Suprapubic skin (tissue), 4 donors: ENCODE measurements at places on chromosomes 3 and 15.

DNA sequence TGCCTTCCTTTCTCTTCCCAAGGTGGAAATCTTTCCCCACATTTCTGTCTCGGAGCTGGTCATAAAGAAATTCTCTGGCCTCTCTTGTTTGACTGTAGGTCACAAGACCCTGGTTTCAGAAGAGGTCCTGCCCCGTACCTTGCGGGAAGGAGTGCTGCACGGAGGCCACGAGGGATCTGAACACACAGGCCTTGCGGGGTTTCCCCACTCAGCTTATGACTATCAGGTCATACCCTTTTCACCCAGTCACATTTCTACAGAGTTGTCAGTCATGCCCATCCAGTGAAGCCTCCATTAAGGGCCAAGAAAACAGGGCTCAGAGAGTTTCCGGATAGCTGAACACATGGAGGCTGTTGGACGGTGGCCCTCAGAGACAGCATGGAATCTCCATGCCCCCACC is 54.7 kb upstream of the ATP13A3 start:
- no peak for DNase-seq

GRCh38 chr3:147420353-147421183 is 11.4 kb downstream of the ZIC1 start:
- DNase-seq = no peak

GRCh38 chr15:25469377-25469776 is 30.6 kb upstream of the UBE3A start:
- DNase-seq = no peak

GRCh38 chr3:152729906-152730305 is 105.0 kb upstream of the P2RY1 start:
- no peak for DNase-seq

DNA sequence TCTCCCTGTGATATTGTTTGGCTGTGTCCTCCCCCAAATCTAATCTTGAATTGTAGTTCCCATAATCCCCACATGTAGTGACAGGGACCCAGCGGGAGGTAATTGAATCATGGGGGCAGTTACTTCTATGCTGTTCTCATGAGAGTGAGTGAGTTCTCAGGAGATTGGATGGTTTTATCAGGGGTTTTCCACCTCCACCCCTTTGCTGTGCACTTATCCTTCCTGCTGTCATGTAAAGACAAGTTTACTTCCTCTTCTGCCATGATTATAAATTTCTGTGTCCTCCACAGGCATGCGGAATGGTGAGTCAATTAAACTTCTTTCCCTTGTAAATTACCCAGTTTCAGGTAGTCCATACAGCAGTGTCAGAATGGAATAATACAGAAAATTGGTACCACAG is 24.7 kb downstream of the TUSC7 start:
- no peak for DNase-seq

GRCh38 chr3:54550221-54550977 is 377.5 kb downstream of the LRTM1 start:
- DNase-seq = no peak

DNA sequence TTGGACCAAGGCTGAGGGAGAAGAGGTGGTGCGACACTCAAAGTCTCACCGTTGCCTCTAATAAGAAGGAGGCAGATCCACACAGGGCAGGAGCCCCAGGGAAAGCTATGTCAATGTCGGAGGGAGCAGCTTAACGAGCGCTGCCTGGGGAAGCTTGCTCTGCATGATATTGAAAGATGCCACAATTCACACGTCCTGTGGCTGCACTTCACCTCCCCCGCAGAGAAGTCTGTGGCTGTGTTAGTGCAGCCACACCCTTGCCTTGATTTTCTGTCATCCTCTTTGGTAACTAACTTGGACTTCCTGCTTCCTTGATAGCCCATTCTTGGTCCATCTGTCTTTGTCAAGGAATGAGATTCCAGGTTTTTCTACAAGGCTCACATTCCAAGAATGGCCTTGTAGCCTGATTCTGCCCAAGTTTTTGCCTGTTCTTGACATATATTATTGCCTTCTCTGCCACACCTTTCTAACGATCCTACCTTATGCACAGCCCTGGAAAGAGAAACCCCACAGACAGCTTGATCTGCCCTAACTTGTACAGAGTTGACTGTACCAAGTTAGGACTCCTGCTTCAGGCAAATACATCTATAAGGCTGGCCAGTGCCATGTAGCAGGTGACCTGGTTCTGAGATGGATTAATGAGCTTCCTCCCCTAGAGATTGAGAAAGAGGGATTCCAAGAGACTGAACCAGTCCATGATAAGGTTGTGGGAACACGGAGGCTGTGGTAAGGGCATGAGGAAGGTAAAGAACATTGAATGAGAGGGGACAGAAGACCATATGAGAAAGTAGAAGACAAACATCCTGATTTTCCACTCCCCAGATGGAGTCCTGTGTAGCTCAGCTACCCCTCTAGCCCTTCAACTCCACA is 153.0 kb upstream of the WNT5A start:
- DNase-seq = no peak

- DNase-seq = no peak
Observed at GRCh38 chr3:158443632-158444031, 127.4 kb upstream of the MLF1 start.

DNA sequence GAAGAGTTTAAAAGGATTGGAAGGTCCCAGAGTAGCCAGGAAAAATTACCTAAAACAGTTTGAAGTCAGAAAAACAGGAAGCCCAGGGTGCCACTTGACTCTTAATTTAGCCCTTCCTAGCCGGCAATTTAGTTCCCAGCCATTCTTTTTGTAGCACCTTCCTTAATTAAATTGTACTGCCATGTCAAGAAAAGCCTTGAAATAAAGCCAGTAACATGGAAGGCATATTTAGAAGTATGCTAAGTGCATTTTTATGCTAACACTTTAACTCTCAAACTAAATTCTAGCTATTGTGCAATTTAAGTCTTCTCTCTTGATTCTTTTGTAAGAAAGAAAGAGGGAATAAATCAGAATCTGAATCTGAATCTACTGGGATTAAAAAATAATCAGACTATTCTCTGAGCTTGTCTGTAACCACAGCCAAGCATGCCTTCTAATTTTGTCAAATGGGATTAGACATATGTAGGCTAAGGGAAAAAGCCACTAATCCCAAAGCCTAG is 43.2 kb downstream of the MAP3K13 start:
- DNase-seq = no peak

DNA sequence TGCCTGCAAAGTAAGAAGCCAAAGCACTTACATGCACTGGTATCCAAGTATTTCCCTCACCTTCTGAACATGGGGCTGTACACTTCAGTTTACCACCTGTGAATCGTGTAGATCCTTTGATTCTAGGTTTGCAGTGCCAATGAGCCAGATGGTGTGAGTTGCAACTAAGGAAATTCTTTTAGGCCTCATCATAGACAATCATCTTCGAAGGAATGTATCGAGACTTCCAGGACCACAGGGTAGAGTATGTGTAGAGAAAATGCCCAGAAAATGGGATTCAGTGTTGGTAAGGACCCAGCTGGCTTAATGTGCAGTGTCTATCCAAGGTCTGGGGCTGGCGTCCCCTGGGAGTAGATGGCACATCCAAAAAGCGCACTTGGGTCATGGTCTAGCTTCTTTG is 323.2 kb upstream of the TPM1 start:
- no peak for DNase-seq

- DNase-seq = no peak
Observed at GRCh38 chr3:87837076-87837475, 221.7 kb downstream of the CGGBP1 start.

DNA sequence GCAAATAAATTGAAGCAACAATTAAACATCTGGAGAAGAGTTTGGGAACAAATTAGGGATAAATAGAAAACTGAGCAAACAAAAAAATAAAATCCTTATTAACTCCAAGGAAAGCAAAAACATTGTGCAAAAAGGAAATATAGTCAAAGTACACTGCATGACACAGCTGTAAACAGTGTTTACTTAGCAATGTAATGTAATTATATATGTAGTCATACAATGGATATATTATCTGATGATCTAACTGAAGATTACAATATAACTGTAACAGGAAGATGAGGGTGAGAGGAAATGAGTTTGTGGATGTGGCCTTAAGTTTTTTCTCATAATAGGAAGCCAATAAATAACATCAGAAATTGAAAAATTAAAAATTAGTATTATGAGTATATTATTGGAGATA is 42.5 kb downstream of the SCN10A start:
- DNase-seq = no peak

GRCh38 chr3:99686469-99686868 is 48.1 kb downstream of the COL8A1 start:
- no peak for DNase-seq

DNA sequence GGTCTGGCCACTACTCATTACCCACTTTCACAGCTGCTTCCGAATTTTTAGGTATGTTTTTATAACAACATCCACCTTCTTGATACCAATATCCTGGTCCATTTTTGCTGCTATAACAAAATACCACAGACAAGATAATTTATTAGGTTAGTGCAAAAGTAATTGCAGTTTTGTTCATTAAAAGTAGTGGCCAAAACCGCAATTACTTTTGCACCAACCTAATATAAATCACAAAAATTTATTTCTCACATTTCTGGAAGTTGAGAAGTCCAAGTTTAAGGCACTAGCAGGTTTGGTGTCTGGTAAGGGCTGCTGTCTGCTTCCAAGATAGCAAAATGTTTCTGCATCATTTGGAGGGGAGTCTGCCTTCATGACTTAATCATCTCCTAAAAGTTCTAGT is 624.7 kb upstream of the ALCAM start:
- DNase-seq = no peak

DNA sequence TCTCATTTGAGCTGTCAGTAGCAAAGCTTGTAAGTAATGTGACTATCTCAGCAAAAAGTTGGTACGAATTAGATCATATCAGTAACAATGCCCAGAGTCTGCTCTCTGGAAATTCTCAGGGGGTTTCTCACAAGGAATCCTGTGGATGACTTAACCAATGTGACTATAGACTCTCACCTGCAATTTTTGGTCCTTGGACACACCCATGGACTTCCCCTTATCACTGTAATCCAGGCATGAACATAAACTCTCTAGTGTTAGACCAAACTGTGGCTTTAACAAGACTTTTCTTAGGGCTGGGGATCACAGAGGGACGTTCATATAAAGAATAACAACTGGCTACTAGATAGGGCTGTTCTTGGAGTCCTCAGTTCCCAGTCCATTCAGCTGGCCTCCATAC is 3.9 kb upstream of the ZNF80 start:
- DNase-seq = no peak

DNA sequence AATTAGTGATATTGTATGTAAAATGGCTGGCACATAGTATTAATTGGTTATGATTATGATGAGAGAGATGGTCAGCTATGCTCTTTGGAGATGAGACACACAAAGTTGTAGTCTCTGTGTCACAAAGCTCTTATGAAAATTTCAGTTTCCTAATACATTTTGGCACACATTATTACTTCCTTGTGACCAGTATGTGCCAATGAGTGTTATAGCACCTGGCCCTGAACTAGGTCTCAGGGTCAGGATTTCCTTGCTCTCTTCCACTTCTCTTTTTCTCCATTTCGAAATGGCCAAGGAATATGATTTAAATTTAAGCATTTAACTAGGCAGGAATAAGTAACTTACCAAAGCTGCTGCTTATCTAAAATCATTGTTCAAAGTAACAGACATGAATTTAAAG is 28.0 kb downstream of the TIPARP start:
- DNase-seq = no peak

GRCh38 chr15:39713846-39714245 is 68.8 kb downstream of the FSIP1 start:
- no peak for DNase-seq

GRCh38 chr3:124881976-124882697 is 5.0 kb downstream of the ITGB5 start:
- DNase-seq = no peak

- DNase-seq = no peak
Observed at GRCh38 chr3:172517859-172518466, 5.3 kb downstream of the TNFSF10 start.

GRCh38 chr3:193996221-193996620 is 139.7 kb upstream of the HES1 start:
- DNase-seq = no peak

GRCh38 chr15:25248583-25249235 is 190.1 kb downstream of the UBE3A start:
- DNase-seq = peak; percentile 69

DNA sequence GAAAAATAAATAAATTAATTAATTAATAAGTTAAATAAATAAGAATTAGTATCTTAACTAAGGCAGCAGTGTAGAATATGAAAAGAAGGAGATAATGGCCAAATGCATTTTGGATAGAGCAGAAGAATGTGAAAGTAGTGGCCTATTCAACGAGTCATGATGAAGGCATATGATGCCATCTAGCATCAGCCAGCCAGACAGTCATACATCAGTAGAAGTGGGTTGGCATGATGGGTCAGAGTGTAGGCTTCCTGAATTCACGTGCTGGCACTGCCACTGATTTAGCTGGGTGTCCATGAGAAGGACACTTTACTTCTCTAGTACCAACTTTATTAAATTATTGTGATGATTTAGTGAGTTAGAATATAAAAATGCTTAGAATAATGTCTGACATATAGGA is 256.1 kb upstream of the ARPP21 start:
- DNase-seq = no peak

GRCh38 chr15:80152180-80152895 is 461 bp upstream of the FAH start:
- peak; percentile 97 for DNase-seq

DNA sequence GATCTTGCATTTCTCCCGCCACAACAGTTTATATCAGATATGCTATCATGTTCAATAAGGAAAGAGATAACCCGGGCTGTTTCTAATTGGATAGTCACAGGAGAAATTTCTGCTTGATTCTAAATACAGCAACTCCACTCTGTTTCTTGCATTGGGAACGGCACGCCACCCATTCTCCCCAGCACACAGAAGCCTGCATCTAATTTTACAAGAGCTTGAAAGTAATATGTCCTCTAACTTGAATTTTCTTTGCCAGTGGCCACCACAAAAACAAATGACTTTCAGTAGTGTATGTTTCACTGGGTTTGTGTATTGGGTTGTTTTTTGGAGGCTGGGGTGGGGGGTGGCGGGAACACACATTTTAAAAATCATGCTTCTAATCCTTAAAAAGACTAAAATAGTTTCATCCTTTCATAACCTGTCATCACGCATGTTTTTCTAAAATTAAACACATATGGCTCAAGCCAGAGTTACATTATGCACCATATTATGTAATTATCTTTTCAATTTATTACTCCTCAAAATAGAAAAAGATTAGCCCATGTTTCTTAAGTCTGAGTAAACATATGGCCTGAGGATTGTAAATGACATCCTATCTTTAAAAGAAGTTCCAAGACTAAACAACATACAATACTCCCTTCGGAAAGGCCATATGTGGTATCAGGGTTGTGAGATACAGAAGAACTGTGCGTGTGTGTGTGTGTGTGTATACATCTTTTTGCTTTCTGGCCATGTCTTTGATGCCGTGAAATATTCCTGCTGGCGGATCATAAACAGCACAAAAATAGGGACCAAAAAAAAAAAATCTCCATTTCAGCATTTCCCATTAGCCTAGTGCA is 176.3 kb downstream of the FOXP1 start:
- no peak for DNase-seq
